ENCODE measurements at places on chromosomes 1 and 21. TPM values are rescaled to one million over a fixed set of nuclear protein-coding genes. Genes with fewer than 3 reads are reported as not detected.

GRCh38 chr1:201726700-201727099 lies 102.3 kb upstream of the IPO9 start:
- peaks cover 81% of the 10 kb centered on the region for H3K4me1 ChIP-seq
- H3K27ac ChIP-seq, result peak overlapping the region; percentile 79
- DNase-seq, result no peak
- no peaks in the 10 kb centered on the region for H3K27me3 ChIP-seq

SLAMF1 gene
- not detected for total RNA-seq

IGSF9 gene
- not detected for total RNA-seq

DNA sequence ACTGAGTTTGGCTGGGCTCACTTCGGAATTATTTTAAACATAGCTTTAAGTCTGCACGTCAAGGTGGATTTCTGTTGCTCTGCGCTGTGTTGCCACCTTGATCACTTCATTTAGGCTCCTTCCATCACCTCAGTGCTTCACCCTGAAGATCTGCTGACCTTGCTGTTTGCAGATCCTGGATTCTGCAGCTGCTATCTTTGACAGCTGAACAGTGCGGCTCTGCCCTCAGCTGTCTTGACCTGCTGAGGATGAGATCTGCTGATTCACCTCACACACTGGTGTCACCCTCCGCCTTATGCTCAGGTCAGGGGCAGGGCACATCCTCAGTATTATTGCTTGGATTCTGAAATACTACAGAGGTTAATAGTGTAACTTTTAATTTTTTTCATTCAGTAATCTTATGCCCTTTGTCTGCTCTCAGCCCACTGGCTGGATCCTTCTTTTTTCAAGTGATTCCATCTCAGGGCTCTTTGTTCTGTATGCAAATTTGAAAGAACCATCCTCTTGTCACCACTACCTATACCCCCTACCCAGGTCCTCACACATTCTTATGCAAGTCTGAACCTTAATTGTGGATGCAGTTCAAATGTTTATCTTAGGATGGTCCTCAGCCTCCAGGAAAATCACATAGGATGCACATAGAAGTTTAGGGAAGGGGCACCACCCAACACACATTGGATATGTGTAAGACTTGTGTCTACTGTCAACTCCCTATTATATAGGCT lies 364.0 kb downstream of the OLFM3 start:
- H3K4me3 ChIP-seq, result no peak overlapping the region
- no peaks in the 10 kb centered on the region for H3K4me1 ChIP-seq
- no peaks in the 10 kb centered on the region for H3K27me3 ChIP-seq
- no peak overlapping the region for H3K27ac ChIP-seq

DIRAS3 gene
- total RNA-seq, result 17.0 TPM

DNA sequence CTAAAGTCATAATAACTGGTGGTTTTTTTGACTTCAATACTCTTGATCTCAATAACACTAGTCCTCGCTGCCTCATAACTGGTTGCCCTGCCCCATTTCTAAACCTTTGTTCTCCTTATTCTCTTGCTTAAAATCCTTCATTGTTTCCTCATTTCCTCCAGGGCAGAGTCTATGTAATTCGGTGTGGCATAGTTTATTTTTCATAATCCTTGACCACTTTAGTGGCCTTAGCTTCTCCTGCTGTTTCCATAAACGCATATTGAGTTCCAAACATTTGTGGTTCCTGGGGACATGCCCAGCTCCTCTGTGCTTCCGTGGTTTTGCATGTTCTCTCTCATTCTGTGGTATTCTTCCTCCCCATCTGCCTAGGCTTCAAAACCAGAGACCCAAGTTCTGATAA lies 19.0 kb upstream of the TLCD4 start:
- no peak for DNase-seq
- no peaks in the 10 kb centered on the region for H3K4me1 ChIP-seq
- no peak overlapping the region for H3K27ac ChIP-seq

DNA sequence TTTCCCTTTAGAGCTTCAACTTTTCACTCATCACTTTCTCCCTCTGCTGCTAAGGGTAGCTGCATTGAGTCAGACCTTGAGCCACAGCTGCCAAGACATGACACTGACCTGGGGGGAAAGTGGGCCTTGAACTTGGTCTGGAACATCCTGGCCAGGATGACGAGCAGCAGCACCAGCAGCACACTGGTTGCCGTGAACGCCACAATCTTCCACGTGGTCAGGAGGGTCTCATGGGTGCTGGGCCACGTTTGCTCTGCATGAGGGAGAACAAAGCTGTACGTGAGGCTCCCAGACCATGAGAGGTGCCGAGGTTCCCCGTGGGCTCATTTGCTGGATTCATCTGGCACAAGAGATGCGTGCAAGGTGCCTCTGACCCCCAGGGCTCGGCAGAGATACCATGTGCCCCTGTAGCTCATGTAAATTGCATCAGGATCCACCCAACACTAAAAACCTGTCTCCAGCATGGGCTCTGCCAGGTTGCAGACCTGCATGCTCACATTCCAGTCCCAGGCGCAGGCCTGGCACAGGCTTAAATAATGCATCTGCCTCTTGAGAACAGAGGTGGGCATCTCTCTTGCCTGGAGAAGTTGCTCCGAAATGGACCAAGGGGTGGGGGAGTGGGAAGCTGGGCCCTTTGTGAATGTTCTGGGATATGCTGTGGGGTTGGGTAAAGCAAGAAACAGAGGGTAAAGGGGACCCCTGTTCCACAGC lies 84.6 kb upstream of the TLR5 start:
- no peak for DNase-seq
- H3K36me3 ChIP-seq, result no peaks in the 10 kb centered on the region
- H3K27ac ChIP-seq, result no peak overlapping the region
- H3K4me3 ChIP-seq, result no peak overlapping the region

CD1D gene
- 2.8 TPM for total RNA-seq

DNA sequence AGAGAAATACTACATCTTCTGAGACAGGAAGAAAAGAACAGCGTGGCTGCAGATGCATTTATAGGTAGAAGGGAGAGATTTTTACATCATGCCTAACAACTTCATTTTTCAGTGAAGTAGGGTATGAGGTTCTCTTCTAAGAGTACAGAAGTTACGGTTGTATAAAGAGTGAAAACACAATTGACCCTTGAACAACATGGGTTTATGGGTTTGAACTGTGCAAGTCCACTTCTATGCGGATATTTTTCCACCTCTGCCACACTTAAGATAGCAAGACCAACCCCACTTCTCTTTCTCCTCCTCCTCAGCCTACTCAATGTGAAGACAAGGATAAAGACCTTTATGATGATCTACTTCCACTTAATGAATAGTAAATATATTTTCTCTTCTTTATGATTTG lies 64.5 kb downstream of the RPAP2 start:
- H3K4me3 ChIP-seq, result no peak overlapping the region
- H3K27ac ChIP-seq, result no peak overlapping the region
- H3K4me1 ChIP-seq, result no peaks in the 10 kb centered on the region
- no peaks in the 10 kb centered on the region for H3K27me3 ChIP-seq
- DNase-seq, result no peak

DNA sequence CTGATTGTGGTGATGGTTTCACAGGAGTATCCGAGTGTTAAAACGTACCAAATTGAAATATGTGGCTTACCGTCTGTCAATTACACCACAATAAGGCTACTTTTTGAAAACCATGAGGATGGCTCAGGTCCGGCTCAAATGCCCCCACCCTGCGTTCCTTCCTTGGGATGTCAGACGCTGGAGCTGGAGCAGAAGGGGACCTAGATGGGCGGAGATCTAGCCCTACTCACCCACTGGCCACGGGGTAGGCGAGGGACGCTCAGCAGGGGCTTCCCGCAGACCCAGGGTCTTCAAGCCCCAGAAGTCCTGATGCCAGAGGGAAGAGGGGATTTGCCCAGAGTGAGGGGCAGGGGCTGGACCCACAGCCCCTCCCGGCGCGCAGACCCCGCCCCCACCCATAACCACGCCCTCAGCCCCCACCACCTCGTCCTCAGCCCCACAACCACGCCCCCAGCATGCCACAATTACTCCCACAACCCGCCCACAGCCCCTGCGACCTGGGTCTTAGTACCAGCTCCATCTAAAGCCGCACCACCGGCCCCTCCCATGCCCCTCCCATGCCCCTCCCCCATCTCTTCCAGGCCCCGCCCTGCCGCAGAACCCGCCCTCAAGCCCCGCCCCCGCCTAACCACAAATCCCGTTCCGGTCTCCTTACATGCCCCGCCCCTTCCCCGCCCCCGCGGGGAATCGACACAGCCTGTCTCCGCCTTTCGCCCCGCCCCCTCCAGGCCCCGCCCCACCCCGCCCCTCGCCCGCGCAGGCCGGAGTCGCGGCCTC lies at the start of gene LRRC3:
TSS of gene LRRC3 (plus strand) at position 764 of the 777 bp plus-strand sequence. CDS start 1,135 bp downstream, outside the sequence.
- DNase-seq, result peak; percentile 86
- peak within 1 kb of the TSS; percentile 47 for H3K27ac ChIP-seq
- peaks cover 8% of the 10 kb centered on the region for H3K27me3 ChIP-seq

- DNase-seq, result peak; percentile 40
- no peaks in the 10 kb centered on the region for H3K27me3 ChIP-seq
- no peak overlapping the region for H3K27ac ChIP-seq
- no peak overlapping the region for H3K4me3 ChIP-seq
- peaks cover 3% of the 10 kb centered on the region for H3K4me1 ChIP-seq
Measured at GRCh38 chr1:181061891-181062835, 26.3 kb upstream of the IER5 start.

DNA sequence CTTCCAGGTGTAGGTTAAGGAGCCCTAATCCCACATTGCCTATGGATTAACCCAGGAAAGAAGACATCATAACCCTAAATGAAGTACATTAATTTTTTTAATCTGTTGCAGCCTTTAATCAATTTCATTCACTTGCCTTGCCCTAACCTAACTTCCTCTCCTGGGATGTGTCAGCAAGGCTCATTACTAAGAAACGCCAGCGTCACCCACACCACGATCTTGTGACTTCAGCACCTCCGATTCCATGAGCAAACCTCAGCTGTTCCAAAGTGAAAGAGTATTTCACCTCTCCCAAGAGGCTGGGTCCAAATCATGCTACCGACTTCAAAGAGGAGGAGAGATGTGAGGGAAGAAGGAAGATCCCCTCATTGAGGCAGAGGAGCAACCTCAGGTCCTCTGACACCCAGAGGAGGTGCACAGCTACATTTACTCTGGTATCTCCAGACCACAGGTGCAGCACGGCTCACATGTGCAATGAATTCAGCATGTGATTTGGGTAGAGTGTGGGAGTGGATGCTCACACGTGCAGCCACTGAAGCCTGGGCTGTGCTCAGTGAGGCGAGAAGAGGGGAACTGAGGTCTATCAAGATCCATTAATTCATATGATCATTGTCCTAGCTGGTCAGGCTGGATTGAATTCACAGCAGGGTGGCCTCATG lies 134.1 kb downstream of the SLC30A10 start:
- H3K27me3 ChIP-seq, result no peaks in the 10 kb centered on the region
- DNase-seq, result no peak
- no peak overlapping the region for H3K4me3 ChIP-seq

GRCh38 chr1:8523666-8524206 lies 205.8 kb downstream of the SLC45A1 start:
- DNase-seq, result no peak
- H3K27ac ChIP-seq, result peak overlapping the region; percentile 81
- H3K27me3 ChIP-seq, result no peaks in the 10 kb centered on the region
- H3K4me3 ChIP-seq, result no peak overlapping the region
- peaks cover 15% of the 10 kb centered on the region for H3K4me1 ChIP-seq
- H3K36me3 ChIP-seq, result no peaks in the 10 kb centered on the region

- H3K27ac ChIP-seq, result no peak overlapping the region
- no peaks in the 10 kb centered on the region for H3K27me3 ChIP-seq
- no peak overlapping the region for H3K4me3 ChIP-seq
Measured at GRCh38 chr1:216914974-216915373, 191.7 kb upstream of the ESRRG start.

ZRANB2 gene
- 56.0 TPM for total RNA-seq

HSPA6 gene
- 5.9 TPM for total RNA-seq

HP1BP3 gene
- total RNA-seq, result 113 TPM

GRCh38 chr1:69702085-69702484 lies 134.4 kb downstream of the LRRC7 start:
- H3K4me1 ChIP-seq, result no peaks in the 10 kb centered on the region
- DNase-seq, result no peak
- H3K27me3 ChIP-seq, result no peaks in the 10 kb centered on the region
- H3K27ac ChIP-seq, result no peak overlapping the region
- no peak overlapping the region for H3K4me3 ChIP-seq

- no peak overlapping the region for H3K4me3 ChIP-seq
- H3K36me3 ChIP-seq, result no peaks in the 10 kb centered on the region
- H3K27ac ChIP-seq, result no peak overlapping the region
- H3K4me1 ChIP-seq, result peaks cover 13% of the 10 kb centered on the region
- no peaks in the 10 kb centered on the region for H3K27me3 ChIP-seq
Measured at GRCh38 chr1:226104671-226105121, 42.2 kb downstream of the H3-3A start.

DNA sequence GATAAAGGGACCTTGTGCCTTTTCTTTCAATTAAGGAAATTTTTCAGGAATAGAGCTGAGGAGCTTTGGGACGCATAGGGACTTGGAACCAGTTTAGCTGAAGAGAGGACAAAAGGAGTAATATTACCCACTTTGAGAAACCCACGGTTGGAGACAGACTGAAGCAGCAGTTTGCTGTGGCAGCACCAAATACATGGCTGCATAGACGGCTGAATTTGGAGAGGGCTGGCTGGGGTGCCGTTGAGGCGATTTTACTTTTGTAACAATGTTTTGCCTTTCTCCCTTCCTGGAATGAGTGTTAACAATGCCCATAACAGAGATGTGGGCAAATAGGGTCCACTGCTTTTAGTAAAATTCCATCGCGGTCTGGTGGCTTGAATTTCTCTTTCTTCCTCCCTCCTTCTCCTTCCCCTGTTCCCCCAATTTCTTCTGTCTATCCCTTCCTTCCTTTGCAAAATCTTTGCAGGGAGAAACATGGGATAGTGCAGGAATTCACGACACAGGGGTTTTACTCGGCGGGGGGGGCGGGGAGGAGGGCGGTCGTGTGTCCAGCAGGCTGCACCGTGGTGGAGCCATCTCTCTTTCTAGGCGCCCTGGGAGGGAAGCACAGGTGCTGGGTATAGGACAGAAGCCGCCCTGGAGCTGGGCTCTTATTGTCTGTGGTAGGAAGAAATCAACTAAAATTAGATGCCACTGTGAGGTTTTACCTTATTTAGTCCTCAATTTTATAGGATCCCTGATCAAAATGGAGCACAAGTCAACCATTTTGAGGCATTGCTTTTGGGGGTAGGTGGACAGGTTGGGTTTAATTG lies 6.8 kb downstream of the LHX4 start:
- H3K27ac ChIP-seq, result no peak overlapping the region
- DNase-seq, result no peak
- peaks cover 95% of the 10 kb centered on the region for H3K27me3 ChIP-seq
- H3K36me3 ChIP-seq, result no peaks in the 10 kb centered on the region

DNA sequence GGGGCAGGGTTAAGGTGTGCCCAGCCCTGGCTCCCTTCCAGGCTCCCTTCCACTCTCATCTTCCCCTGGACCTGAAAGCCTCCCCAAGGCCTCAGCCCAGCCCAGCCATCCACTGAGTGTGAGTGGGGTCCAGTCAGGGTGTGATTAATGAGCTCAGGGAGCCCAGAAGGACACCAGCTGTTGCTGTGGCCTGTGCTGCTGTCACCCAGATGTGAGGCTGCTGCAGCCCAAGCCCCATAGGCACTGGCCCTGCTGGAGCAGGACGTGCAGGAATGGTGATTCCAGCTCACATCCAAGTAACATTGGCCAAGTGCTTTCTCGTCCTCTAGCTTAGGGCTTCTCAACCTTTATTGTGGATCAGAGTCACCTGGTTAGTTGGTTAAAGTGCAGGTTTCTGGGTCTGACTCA lies 77.6 kb downstream of the EPHB2 start:
- no peak overlapping the region for H3K4me3 ChIP-seq
- no peak overlapping the region for H3K27ac ChIP-seq
- no peak for DNase-seq
- H3K4me1 ChIP-seq, result peaks cover 3% of the 10 kb centered on the region
- no peaks in the 10 kb centered on the region for H3K36me3 ChIP-seq
- H3K27me3 ChIP-seq, result no peaks in the 10 kb centered on the region

GRCh38 chr1:191528275-191528674 lies 630.0 kb upstream of the RGS18 start:
- H3K27me3 ChIP-seq, result no peaks in the 10 kb centered on the region
- H3K36me3 ChIP-seq, result no peaks in the 10 kb centered on the region
- no peaks in the 10 kb centered on the region for H3K4me1 ChIP-seq

ABCG1 gene
- total RNA-seq, result 7.5 TPM

Measured in heart left ventricle (tissue), 16 donors.